ENCODE measurements at places on chromosomes 5 and 9. TPM values are rescaled to one million over a fixed set of nuclear protein-coding genes. Genes with fewer than 3 reads are reported as not detected.

DNA sequence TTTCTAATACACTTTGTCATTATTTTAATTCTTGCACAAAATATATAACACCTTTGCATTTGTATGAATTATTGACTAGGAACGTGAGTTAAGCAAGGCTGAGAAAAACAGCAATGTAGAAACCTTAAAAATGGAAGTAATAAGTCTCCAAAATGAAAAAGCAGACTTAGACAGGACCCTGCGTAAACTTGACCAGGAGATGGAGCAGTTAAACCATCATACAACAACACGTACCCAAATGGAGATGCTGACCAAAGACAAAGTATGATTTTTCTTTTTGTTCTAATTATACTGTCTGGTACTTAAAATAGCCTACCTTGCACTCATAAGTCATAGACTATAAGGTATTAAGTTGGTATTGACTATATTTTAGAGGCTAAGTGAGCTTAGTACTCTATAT is 34.4 kb downstream of the RAD50 start:
- no peak for DNase-seq

DNA sequence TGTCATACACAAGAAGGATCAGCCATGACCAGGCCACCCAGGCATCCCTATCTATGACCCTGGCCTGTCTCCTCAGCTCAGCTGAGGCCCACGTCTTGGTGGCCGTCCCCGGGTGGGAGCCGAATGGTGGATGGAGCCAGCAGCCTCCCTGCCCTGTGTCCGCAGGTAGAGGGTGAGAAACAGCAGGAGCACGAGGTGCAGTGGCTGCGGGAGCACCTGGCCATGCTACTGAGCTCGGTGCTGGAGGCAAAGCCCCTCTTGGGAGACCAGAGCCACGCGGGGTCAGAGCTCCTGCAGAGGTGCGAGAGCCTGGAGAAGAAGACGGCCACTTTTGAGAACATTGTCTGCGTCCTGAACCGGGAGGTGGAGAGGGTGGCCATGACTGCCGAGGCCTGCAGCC is 24.5 kb downstream of the FBXW5 start:
- DNase-seq: no peak

GRCh38 chr5:73906277-73906676 is 280.3 kb downstream of the ARHGEF28 start:
- no peak for DNase-seq

GRCh38 chr9:84381508-84381907 is 41.0 kb upstream of the SLC28A3 start:
- DNase-seq: no peak

DNA sequence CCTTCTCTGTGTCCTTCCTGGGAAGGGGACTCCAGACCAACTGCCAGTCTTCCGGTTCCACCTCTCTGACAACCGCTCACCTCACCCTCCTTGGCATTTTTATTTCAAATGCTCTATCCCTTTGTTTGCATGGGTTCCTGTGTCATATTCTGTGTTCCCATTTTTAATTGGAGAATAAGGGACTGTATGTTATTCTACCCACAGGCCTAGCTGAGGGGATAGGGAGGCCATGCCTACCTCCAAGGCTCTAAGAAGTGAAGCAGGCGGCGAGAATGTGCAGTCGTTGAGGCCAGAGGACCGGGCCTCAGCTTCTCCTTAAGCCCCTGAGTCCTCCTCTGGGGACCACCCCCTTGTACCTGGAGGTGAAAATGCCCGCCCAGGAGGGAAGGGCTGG is 936 bp upstream of the WDR5 start:
- DNase-seq: no peak

The IFNB1 gene
- not detected for total RNA-seq
